ENCODE measurements at places on chromosomes 13 and 19.

DNA sequence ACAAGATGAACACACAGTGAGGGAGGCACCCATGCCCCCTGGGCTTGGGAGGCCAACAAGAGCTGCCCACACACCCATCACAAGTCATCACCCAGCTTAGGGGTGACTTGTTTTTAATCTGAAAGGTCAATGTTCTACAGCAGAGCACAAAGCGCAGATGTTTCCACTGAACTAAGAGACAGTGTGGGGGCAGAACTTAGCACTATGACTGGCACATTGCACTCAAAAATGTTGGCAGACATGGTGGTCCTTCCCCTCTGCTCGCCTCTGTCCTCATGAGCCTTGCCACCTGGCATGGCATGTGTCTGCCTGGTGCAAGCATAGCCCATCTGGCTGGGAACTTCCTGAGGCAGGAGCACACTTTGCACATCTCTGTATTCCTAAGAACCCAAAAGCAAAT lies 81.4 kb upstream of the ZNF98 start:
- DNase-seq = no peak

GRCh38 chr19:33022472-33023116 lies 42.1 kb downstream of the RHPN2 start:
- no peak for DNase-seq

- no peak for DNase-seq
Measured at GRCh38 chr13:46850214-46850613, 46.6 kb downstream of the HTR2A start.

GRCh38 chr19:7500811-7501450 lies 12.1 kb upstream of the PEX11G start:
- no peak for DNase-seq

DNA sequence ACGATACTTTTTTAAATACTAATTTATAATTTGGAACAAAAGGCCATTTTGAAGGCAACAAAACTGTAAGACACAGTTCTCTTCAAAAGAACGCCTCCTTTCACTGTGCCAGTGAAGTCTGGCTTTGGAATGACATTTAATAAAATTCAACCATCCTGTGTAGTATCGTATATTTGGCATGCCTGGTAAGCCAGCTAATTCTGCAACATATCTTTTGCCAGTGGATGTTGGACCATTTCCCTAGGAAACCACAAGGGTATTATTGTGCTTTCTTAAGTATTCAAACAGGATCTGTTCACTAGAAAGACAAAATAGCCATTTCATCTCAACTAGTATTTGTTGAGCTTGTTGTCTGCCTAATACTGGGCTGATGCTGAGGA lies 111.6 kb downstream of the RGCC start:
- no peak for DNase-seq

DNA sequence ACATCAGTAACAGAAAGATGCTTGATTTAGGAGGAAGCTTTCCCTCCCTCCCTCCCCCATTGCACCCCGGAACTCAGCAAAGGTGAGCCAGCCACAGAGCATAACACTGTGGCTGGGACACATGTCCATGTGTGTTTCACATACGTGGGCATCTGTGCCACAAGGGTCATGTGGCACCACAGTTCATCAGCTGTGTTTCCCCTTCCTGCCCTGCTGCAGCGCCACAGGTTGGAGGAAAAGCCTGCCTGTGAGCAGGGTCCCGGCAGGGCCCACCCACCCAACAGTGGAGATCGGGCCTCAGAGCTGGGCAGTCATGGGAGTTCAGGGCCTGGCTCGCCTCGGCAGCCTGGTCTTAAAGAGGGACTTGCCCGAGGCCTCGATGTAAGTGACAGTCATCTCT lies 2.8 kb downstream of the ACP5 start:
- DNase-seq = no peak

DNA sequence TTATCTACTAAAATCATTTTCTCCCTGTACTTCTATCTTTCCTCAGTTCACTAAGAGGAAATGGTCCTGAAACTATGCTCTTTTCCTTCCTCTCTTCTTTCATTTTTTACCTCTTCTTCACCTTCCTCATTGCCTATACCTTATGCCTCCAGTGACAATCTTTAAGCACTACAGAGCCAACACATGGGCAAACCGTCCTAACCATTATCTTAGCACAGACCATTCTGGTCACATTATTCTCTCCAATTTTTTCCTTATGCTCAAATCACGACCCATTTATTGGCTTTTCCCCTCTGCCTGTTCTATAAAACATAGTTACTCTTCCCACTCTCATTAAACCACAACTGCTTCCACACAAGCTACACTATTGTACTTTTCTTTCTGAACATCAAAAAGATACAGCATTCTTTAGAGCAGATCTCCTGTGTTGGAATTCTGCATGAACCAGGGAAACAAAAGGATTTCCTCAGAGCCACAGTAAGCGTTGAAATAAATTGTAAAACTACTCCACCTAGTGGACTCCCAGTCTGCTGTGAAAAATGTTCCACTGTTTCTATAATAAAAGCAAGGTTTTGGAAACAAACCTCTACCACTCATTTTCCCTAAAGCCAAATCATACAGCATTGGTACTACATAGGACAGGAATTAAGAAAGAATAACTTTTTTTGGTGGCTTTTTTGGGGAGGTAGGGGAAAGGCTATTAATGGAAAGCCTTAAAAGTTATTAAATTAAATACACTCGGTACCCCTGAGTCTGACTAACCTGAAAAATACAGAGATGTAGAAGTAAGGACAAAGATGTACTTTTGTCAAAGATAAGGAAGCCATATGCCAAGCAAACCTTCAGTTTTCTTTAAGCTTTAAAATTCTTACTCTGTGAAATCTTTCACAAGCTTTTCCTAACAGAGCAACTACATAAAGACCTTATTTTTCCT lies 19.5 kb downstream of the NUFIP1 start:
- peak; percentile 27 for DNase-seq

DNA sequence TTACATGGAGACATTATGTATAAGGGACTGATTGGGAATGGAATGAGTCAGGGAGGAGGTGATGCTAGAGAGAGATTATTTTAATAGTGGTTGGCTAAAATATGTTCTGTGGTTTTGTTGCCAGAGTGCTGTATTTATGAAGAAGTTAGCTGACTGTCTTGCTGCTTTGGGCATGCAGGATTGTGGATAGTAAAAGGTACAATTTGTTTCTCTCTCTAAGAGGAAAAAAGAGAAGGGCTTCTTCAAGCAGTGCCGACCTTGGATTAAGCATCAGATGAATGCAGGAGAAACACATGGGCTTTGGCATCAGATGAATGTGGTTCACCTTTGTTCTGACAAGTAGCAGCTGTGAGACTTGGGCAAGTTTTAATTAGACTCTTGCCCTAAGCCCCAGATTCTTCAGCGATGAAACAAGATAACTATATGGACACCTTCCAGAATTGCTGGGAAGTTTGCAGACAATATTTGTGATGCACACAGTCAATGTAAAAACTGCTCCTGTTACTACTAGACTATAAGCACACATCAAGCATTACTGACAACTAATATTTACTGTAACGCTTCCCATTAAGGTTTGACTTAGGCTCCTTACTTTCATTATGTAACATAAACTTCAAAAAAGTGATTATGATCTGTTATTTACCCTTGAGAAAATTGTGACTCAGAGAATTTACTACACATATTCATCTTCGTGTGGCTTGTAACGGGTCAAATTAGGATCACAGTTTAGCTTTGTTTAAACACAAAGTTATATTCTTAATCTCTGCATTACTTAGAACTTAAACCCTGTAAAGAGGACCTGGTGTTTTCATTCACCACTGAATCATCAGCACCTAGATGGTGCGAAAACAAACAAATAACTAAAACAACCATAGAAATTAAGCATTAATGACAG lies 824.0 kb downstream of the PCDH9 start:
- DNase-seq = no peak

DNA sequence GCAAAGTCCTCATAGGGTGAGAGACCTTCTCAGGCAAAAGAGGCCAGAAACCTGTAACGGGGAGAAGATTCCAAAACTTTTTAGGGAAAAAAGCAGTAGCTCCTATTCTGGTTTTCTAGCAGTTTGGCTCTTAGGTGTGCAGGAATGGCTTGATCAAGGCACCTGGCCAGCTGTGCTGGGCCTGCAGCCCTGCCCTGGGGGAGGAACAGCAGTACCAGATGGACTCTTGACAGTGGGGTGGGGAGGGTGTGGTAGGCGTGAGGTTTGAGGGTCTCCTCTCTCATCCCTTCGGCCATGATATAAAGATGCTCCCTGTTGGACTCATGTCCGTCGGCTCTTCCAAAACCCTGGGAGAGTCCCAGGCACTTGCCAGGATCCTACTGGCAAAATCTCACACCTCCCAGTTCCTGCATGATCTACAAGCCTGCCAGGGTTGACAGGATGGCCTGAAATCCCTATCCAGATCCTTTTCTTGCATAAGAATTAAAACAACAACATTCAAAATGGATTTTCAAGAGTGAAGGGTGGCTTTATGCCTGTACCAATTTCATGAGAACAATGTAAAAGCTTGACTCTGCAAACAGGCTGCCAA lies 120.4 kb downstream of the IER2 start:
- no peak for DNase-seq

- no peak for DNase-seq
Measured at GRCh38 chr13:24854311-24854710, 90.3 kb downstream of the RNF17 start.

- no peak for DNase-seq
Measured at GRCh38 chr13:69955271-69955670, 152.4 kb upstream of the ATXN8OS start.

DNA sequence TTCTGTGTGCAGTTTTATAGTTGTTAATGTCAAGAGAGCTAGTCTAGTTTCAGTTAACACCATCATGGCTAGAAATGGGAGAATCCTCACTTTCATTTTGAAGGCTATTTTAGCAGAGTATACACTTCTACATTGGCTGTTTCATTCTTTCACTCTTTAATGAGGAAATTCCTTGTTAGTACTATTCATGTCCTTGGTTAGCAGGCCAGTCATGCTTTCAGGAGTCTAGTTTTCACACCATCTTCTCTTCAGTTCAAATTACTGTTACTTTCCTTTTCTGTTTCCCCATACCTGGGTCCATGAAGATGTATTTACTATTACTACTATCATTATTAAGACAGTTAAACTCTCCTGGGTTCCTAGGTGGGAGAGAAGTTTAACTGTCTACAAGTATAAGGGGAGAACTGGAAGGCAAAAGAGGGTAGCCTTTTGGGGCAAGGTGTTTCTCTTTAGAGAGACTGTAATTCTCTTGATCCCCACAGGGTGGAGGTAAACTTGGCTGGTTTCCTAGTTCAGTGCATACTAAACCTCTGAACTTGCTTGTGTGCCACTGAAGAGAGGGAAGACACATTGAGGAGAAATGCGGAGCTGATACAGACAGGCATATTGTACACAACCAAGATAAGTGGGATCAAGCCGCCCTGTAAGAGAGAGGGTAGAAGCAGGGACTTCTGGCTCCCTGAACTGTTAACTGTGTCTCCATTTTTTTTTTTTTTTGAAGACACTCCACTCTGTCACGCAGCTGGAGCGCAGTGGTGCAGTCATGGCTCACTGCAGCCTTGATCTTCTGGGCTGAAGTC lies 41.3 kb upstream of the IGFL4 start:
- DNase-seq = peak; percentile 18

DNA sequence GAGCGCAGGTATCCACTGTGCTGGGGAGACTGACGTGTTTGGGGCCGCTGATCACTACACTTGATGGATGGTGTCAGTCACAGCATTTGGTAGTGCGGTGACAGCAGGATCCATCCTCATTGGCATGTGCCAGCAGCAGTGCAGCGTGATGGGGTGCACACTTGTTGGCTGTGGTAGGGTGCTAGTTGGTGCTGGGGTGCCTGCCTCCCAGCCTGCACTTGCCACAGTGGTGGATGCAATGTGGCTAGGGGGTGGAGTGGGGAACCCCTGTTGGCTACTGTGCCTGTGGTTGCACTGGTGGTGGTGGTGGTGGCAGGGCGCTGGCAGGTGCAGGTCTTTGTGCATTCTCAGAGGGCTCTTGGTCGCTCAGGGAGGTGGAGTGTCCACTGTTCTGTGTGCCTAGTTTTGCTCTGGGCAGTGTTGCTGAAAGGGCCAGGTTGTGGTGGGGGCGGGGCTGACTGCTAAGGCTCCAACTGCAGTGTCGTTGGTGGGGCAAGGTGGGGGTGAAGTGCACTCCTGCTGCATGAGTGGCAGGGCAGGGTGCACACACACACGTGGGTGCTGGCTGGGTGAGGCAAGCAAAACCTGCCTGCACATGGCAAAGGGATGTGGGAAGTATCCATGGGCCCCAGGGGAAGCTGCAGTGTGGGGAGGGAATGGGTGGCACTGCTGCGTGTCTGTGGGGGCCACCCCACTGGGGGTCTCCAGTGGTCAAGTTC lies 84.8 kb downstream of the ZMYM2 start:
- no peak for DNase-seq

DNA sequence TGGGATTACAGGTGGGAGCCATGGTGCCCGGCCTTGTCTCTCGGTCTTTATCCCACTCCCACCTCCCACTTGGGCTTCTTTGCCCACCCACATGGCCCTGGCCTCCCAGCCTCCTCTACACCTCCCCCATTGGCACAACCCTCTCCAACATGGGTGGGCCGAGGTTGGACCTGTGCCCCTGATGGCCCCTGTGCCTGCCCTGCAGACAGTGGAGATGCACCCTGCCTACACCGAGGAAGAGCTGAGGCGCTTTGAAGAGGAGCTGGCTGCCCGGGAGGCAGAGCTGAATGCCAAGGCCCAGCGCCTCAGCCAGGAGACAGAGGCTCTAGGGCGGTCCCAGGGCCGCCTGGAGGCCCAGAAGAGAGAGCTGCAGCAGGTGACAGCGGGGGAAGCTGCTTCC lies 12.6 kb upstream of the DHDH start:
- no peak for DNase-seq

GRCh38 chr19:30865511-30865910 lies 483.7 kb downstream of the TSHZ3 start:
- DNase-seq = no peak

- DNase-seq = no peak
Measured at GRCh38 chr13:105008604-105009003, 1526.9 kb downstream of the EFNB2 start.

GRCh38 chr19:6632002-6632621 lies 37.8 kb downstream of the TNFSF14 start:
- DNase-seq = peak; percentile 93

DNA sequence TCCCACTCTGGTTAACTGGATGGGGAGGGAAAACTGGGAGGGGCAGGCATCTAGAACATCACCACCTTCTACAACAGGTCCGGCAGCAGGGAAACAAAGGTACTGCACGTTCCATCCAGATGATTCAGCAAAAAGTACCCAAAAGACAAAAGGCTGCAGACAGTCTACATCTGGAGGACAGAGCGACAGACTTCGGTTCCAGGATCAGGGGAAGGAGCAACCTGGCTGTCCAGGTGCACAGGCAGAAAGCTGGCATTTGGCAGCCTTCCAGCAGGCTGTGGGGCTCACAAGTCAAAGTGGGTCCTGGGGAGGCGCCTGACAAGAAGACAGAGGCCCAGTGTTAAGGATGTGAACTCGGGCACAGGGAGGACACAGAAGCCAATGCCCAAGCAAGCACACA lies 202.9 kb downstream of the SUCLA2 start:
- no peak for DNase-seq

Data from CD4-positive, alpha-beta T cell treated with Interleukin-2 at 100 ng/mL for 4 hours (primary cell).